ENCODE measurements at places on chromosomes 3 and 15. TPM values are rescaled to one million over a fixed set of nuclear protein-coding genes. Genes with fewer than 3 reads are reported as not detected.

The FBXW12 gene
- total RNA-seq = not detected

The MAGI1 gene
- 66.6 TPM for total RNA-seq

The LMAN1L gene
- under 0.01 TPM for total RNA-seq

The STAB1 gene
- total RNA-seq = 1.1 TPM
